ENCODE measurements at places on chromosomes 13 and 19.

GRCh38 chr19:18710996-18711751, 27.7 kb downstream of the CRTC1 start:
- DNase-seq, result no peak

GRCh38 chr13:111242585-111242984, 77.9 kb upstream of the TEX29 start:
- DNase-seq, result no peak

DNA sequence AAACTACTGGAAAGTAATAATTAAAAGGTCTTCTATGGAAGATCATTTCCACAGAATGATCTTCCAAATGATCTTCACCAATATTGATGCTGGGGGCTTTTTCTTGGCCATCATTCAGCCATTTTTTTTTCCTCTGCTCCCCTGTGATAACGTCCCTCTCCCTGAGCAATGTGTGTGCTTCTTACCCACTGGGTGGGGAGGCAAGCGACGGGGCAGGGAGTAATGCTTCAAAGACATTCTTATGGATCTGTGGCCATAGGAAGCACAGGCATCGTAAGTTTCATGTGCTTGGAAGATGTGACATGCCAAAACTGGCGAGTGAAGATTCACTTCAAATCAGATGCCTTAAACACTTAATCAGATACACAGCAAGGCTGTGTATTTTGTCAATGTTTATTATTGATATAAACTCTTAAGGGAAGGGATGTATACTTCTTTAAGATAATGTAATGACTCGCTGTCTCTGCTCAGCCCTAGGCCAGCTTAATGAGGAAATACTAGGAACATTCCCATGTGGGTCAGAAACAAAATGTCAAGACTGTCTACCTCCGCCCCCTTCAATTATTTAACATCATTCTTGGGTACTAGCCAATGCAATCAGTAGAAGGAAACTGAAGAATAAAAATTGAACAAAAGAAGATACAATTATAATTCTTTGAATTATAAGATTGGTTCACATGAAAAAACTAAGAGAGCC, 34.1 kb upstream of the SERPINE3 start:
- DNase-seq, result no peak

GRCh38 chr13:22175815-22176214, 504.9 kb downstream of the FGF9 start:
- DNase-seq, result no peak

GRCh38 chr13:110816500-110816899, 98.4 kb downstream of the ANKRD10 start:
- no peak for DNase-seq

DNA sequence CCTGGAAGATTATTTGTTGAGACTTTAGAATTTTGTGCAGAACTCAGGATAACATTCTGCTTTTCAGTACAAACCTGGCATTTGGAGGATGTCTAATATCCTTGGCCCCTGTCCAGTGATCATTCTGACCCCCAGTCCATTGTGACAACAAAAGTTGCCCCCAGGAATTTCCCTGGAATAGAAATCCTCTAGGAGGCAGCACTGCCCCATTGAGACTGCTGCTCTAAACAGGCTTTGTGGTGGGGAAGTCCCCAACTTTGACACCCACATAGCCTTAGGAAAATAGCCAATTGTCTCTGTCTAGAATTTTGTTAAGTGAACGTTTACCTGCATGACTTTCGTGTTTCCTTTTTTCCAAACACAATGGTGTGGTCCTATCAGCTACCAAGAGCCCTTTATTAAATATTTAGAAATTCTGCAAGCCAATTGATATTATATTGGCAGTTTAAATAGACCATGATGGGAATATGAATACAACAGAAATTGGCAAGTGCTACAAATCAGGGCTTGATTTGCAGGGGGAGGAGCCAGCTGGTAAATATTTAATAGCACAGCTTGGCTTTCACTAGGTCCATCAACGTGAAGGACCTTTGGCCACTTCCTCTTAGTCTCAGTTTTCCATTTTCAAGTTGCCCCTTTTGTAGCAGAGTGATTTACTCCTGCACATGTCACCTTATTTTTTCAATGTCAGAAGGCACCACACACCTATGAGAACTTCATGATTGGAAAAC, 451.7 kb downstream of the EFNB2 start:
- DNase-seq, result peak; percentile 27

DNA sequence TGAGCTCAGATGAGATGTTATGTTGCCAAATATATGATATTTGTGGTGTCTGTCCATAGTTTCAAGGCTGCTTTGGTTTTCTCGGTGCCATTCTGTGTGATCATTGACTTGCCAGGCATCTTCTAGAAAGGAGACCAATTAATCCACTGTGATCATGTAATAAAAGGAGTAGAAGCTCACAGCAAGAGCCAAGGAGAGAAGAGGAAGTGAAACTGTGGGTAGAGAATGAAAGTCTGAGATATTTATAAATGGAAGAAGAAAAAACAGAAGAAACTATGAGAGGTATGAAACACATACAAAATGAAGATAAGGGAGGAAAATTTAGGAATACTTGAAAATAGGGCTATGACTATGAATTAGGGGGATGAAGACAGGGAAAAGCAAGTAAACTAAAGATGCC, 11.1 kb upstream of the ZNF613 start:
- no peak for DNase-seq

DNA sequence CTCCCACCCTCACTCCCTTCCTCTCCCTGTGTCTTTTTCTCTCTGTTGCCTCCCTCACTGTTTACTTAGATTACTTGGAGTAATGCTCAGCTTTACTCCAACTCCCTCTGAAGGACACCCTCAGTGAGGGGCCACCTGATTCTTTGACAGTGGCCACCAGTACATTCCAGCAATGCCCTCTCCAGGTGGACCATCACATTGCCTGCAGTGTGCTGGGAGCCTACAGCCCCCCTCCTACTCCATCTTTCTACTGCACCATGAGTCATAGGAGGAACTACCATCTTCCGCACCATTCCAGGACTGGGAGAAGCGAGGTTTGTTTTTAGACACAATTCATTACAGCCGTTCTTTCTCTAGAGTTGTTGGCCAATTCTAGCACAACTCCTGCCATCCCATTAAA, 96.6 kb upstream of the POSTN start:
- DNase-seq, result no peak

GRCh38 chr19:1102407-1103131, 1.2 kb upstream of the GPX4 start:
- no peak for DNase-seq

- no peak for DNase-seq
These were observed 179.3 kb downstream of the ZIC5 start for GRCh38 chr13:99792079-99792921.

DNA sequence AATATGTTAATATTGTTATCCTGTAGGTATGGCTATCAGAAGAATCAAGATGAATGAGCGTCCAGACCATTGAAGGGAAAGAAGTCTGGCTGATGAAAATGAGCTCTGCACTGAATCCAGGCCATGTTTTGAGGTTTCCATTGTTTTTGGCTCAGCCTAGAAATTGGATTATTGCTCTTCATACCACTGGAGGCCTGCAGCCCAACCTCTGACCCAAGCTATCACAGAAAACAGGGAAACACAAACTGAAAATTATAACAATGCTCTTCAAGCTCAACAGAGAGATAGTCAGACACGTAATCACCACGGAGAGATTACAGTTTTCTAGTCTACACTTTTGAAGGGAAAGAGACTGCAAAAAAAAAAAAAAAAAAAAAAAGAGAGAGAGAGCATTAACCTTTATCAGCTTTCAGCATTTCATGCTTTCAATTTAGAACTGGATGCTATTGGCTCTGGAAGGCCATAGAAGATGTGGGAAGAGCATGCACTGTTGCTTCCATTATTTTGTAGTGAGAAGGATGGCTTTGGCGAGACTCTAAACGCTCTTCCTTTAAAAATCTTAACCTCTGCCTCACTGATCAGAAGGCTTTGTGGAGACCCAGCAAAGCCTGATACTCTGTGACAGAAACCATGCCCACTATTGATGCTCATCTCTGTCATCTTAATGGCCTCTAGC, 10.8 kb downstream of the EDNRB start:
- no peak for DNase-seq

GRCh38 chr13:22735011-22735995, 445.5 kb upstream of the SGCG start:
- no peak for DNase-seq

- DNase-seq, result no peak
These were observed 45.2 kb upstream of the AMER2 start for GRCh38 chr13:25217023-25217885.

- DNase-seq, result no peak
These were observed 30.5 kb downstream of the RANBP3 start for GRCh38 chr19:5947435-5947834.

DNA sequence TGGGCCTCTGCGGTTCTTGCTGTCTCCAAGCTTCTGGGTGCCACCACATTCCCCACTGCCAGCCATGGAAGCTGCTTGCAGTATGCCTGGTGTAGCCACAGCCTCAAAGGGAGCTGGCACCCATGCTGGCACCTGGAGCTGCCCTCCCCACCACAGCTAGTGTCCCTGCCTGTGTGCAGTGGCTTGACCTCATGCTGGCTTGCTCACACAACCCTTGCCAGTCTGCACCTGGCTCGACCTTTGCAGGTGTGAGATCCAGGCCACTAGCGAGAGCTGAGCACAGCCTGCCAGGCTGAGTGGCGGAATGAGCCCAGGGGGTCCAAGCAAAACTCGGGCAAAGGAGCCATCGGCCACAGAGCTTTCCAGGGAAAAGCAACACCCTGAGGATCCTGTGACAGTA, 236.7 kb upstream of the CSNK1A1L start:
- DNase-seq, result no peak

DNA sequence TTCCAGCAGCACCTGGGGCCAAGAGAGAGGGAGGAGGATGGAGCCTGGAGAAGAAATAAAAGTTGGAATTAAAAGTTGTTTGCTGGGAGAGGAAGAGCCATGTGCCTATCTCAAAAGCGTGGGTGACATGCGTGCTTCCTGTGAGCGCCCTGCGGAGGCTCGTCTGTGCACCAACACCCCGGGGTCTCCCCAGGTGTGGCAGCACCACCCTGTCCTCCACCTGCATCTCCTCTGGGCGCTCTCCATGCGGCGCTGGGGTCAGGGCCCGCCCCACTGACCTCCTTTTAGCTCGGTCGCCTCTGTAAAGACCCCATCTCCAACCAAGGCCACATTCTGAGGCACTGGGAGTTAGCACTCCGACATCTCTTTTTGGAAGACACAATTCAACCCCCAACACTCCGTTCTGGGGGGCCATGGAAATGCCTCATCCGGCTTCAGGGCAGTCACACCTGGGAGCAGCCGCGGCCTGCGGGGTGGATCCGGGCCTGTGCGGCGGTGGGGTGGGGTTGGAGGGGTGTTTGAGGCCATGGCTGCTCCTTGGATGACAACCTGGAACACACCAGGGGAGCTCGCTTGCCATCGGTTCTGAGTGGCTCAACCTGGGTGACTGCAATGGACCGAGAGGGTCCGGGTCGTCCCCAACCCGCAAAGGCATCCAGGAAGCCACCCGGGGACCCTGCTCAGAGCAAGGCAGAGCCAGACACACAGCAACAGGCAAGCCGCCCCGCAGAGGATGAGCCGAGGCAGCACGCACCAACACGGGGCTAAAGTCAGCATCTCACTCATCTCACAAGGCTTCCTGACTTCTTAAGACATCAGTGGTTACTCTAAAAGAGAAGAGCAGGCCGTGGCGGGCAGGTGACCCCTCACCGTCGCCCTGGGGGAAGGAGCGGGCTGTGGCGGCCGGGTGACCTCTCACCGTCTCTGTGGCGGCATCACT, 79.4 kb upstream of the MCF2L start:
- no peak for DNase-seq

GRCh38 chr13:80508031-80508430, 167.1 kb upstream of the SPRY2 start:
- DNase-seq, result no peak

DNA sequence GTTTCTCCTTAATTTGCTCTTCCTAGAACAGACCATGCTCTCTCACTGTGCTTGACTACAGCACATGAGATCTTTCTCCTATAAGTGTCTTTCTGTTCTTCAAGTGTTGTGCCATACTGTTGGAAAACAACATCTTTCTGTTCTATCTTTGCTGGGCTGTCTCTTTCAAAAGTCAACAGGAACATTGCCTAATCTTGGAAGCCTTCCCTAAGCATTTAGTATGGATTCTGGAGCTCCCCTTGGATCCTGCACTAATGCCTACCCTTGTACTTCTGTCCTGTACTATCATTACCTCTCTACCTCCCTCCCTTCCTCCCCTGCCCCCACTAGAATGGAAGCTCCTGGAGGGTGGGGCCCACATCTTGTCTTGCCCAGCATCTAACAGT, 26.8 kb downstream of the STARD13 start:
- DNase-seq, result no peak
